ENCODE measurements at places on chromosomes 4 and X. TPM values are rescaled to one million over a fixed set of nuclear protein-coding genes. Genes with fewer than 3 reads are reported as not detected.

- DNase-seq = peak; percentile 66
Measured at GRCh38 chrX:102712216-102712966, at the start of gene GPRASP2. Gene GPRASP2, plus strand, starts transcription at chrX:102712448. Its CDS starts 2,422 bp downstream, at chrX:102714870.

- DNase-seq = no peak
Measured at GRCh38 chr4:181662383-181662782, 580.8 kb upstream of the TENM3 start.

The ADRA2C gene
- total RNA-seq = 12.9 TPM

The STK32B gene
- total RNA-seq = 2.6 TPM

DNA sequence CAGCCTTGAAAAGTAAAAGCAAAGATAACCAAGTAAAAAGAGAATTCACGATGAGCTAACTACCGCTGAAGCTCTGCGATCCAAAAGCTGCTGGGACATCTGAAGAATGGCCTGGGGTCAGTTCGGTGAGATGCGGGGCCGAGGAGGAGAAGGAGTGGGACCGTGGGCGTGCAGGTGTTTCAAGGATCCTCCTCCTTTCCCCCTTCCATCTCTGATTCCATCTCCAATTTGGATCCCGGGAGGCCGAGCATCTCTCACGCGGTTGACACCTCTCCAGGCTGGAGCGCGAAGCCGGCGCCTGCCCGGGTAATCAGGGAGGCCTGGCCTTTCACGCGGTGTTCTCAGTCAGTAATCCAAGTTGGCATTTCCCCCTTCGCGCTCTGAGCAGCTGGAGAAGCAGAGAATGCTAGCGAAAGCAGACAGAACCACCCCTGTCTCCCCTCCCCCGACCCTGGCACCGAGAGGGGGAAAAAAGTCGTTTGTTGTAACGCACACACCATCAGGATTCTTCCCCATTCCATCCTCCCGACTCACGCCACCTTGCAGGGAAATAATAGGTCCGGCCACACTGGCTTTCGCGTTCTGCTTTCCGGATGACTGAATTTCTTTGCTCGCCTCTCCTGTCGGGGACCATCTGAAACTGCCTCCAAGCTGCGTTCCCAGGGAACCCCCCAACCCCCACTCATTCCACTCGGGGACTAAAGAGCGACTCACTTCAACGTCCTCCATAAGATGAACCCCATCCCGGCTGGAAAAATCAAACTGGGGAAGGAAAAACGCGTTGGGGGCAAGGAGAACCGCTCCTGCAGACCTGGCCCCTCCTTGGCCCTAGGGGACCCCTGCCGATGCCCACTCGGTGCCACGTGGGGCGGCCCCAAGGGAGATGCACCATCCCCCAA lies 6.5 kb downstream of the NEUROG2 start:
- DNase-seq = peak; percentile 73

DNA sequence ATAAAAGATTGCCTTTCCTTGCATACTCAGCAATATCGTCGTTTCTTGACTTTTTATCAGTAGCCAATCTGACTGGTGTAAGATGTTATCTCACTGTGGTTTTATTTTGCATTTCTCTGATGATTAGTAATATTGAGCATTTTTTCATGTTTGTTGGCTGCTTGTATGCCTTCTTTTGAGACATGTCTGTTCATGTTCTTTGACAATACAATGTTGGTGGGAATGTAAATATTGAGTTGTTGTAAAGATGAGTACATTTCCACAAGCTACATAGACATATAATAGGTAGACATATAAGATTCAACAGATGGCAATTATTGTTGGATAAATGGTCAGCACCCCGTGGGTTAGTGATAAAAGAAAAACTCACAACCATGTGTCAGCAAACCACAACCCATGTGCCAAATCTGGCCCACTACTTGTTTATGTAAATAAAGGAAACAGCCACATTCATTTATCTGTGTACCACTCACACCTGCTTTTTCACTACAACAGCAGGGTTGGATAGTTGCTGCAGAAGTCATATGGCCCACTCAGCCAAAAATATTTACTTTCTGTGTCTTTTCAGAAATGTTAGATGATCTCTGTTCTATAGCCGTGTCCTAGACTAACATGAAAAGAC lies 153.1 kb upstream of the VCX start:
- DNase-seq = no peak

The MAGT1 gene
- total RNA-seq = 70.0 TPM

Measured in neural progenitor cell (in vitro differentiated cells).